Erythroblast (primary cell): ENCODE measurements at places on chromosomes 7 and 10.
A peak's percentile ranks its signal among the peaks of the same experiment; 100 is the strongest.

DNA sequence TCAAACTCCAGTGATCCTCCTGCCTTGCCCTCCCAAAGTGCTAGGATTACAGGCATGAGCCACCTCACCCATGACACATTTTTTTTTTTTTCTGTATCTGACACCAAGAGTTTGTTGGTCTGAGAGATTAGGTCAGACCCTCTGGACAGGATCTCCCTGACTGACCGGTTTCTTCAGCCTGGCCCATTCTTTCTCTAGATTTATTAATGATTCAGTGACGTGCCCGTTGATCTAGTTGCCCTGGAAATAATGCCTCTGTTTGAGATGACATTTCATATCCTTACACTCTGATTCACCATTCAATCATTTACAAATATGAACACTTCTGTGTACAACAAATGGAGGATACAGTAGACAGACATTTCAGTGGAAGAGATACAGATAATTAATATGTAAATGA lies 1.4 kb upstream of the ZNF212 start:
- no peak for DNase-seq

GRCh38 chr10:117544711-117545140 lies 2.2 kb downstream of the EMX2 start:
- no peak for DNase-seq

- no peak for DNase-seq
These were observed 55.4 kb upstream of the INHBA start for GRCh38 chr7:41758321-41758720.

DNA sequence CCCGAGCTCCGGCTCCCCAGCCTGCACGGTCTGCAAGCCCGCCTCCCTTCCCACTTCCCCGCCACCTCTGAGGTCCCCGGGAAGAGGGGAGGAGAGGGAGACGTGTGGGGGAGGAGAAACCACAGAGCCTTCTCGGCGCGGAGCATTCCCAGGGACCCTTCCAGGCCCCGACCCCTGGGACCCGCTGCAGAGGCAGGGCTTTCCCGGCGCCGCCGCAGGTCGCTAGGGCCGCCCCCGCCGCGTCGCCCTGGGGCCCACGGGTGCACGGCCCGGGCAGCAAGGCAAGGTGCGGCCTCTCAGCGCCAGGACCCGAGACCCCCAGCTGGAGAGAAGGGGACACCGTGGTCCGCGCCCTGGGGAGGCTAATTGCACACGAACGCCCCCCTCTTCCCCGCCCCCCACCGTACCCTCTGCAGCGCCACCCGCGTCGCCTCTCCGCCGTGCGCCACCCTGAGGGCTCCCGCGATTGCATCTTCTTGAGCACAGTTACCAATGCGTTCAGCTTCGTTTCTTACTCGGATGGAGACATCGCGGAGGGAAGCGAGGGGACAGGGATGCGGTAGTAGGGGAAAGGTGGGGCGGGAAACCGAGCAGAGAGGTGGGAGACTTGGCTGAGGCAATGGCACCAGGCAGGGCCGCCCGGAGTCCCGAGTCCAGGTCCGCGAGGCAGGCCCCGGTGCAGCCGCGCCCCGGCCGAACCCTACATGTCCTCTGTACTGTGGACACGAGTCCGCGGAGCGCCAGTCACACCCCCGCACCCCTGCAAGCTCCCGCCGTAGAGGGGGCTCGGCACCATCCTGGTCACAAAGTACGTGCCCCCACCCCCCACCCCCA lies 28.9 kb downstream of the SKIDA1 start:
- peak; percentile 67 for DNase-seq

- no peak for DNase-seq
These were observed 25.7 kb downstream of the ELN start for GRCh38 chr7:74053589-74054186.

DNA sequence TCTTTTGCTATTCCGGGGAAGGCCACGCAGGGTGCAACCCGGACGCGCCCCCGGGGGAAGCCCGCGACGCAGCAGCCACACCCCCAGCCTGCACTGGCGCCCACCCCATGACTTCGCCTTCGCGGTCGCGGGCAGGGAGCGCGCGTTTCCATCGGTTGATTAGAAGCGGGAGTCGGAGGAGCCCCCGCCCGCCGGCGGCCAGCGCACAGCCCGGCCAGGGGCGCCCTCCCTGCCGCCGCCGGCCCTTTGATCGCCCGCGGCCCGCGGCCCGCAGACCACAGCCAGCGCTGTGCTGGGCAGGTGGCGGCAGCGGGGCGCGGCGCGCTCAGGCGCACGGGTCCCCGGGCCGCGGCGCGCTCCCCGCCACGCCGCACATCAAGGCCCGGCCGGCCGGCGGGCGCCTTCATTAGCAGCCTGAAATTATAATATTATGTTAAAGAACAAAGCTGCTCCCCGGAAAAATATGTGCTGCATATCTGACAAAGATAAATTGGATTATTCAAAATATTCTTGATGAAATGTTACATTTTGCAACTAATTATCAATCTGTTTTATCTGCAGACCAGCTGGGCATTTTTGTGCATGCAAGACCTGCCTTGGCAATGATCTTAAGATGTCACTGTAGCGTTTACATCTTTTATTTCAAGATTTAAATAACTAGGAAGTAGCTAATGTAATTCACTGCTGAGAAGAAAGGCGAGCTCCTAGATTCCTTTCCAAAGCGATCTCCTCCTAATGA lies 160.7 kb upstream of the MKI67 start:
- no peak for DNase-seq

DNA sequence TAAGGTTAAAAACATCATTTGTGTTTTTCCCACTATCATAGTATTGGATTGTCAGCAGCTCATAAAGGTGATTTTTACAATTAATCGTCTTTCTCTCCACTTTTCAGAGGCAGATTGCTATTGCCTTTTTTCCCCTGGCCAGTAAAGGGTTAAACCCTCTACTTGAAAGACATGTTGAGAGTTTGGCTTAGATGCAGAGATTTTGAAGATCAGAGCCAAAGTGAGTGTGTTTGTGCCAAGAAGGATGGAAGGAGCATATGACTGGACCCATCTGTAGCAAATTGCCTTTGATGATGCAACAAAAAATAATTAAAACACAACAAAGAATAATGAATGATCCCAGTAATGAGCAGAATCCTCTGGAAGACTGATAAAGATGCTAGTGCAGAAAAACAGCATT lies 373.1 kb downstream of the MALRD1 start:
- DNase-seq: no peak
